ENCODE measurements at places on chromosomes 7 and 10.

DNA sequence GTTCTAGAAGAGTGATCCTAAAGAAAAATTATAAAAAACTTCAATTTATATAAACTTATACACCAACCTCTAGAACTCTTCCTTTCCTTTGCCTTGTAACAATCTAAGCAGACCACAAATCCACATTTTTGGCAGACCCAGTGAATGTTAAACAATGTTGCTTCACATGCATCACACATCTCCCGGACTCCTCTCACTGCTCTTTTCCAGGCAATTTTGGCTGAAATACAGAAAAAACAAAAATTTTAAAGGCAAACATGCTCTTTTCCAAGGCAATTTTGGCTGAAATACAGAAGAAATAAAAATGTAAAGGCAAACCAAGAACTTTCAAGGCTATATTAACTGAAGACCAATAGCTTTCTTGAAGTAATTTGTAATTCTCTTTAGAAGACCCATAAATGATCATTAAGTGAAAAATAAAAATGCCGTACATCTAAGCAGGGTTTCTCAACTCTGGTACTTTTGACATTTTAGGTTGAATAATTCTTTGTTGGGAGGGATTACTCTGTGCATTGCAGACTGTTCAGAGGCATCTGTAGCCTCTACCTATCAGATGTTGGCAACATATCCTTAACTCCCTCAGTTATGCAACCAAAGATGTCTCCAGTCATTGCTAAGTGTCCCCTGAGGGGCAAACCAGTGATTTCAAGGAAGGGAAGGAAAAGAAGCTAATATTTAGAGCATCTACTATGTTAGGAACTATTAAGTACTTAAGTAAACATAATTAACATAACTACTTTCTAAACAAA, 64.4 kb downstream of the NRBF2 start:
- peak; percentile 85 for DNase-seq

- peak; percentile 50 for DNase-seq
Observed at GRCh38 chr10:123967626-123968243, 76.1 kb upstream of the CPXM2 start.

DNA sequence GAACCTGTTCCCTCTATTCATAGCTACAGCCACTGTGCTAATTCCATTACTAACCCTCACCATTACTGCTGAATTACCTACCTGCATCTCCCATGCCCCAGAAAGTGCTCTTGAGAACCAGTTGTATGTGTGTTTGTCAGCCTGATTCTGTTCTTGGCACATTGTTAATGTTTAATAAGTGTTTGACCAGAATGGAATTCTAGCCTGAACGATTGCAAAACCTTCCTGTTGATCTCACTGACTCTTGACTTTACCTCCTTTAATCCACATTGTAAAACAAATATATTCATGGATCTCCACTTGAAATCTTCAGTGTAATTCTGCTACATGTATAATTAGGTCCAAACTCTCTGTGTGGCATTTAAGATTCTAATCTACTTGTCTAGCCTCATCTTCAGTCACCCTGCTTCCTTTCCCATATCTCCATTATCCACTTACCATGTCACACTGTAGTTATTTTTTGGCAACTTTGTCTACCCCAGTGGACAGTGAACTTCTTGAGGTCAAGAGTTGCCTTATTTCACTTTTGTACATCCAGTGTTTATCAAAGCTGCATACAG, 4.9 kb downstream of the ZNF277 start:
- DNase-seq: no peak

DNA sequence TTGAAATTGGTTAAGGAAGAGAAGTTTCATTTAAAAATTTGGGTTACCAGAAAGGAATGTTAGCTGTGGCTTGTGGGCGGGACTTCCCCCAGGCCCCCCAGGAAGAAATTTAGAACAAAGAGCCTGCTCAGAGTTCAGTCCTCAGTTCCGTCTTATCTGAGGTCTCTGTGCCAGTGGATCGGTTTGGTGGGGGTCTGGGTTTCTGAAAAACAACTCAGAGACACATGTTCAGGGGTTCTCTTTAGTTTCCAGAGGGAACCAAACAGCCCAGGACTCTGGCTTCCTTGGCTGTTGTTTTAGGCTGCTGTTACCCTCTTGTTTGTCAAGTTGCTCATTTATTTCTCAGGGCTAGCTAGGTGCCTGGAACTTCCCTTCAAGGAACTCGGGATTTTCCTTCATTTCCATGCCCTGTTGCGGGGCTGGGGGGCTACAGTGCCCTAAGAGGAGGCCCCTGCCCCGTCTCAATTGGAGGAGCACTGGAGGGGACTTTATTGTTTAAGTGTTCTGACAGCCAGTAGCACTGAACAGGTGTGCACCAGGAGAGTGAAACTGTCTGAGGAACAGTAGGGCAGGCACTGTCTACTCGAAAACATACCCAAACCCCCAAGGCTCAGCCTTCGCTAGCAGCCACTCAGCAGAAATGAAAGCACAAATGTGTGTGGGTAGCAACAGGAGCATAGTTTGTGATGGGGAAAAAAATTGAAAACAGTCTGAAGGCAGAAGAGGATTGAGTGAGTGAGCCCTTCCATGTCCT, 59.9 kb downstream of the ALOX5 start:
- no peak for DNase-seq

Data from fibroblast of skin of back (primary cell).